ENCODE measurements at places on chromosomes 1 and 21.

DNA sequence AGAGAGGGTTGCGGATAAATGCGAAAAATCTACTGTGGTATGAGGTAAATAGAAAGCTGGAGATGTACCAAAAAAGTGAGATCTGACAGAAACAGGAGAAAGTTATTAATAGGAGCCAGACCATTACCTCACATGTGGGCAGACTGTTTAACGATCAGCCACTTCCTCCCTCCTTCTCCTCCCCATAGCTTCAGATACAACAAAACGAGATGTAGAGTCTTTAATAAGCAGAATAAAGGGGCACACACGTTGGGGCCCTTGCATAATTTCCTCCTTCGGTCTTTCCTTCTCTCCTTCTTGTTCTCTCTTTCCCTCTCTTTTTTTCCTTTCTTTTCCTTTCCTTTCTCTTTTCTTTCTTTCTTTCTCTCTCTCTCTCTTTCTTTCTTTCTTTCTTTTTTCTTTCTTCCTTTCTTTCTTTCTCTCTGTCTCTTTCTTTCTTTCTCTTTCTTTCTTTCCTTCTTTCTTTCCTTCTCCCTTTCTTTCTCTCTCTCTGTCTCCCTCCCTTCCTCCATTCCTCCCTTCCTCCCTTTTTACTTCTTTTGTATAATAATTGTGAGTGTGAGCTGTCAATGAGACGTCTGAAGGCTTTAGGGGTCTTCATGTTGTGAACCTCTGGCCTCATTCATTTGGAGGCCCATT is 242.1 kb downstream of the GRIK1 start:
- no peak for DNase-seq

DNA sequence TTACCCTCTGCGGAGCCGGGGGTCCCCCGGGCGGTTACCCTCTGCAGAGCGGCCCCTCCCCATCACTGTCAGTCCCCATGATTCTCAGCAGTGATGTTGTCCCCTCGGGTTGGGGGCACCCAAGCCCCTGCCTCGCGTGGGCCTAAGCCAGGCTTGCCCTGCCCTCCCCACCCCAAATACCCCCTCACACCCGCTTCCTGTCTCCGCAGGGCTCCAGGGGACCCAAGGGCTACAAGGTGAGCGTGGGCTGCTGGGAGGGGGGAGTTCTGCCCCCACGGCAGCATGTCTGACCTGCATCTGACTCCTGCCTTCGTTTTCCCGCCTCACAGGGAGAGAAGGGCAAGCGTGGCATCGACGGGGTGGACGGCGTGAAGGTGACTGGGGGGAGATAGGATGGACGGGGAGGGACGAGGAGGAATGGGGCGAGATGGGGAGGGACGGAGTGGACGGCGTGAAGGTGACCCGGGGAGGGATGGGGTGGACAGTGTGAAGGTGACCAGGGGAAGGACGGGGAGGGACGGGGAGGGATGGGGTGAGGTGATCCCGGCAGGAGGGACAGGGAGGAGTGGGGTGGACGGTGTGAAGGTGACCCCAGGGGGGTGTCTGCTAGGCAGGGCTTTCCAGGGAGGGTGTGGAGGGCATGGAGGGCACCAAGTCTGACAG is 8.6 kb downstream of the COL6A1 start:
- DNase-seq = no peak

DNA sequence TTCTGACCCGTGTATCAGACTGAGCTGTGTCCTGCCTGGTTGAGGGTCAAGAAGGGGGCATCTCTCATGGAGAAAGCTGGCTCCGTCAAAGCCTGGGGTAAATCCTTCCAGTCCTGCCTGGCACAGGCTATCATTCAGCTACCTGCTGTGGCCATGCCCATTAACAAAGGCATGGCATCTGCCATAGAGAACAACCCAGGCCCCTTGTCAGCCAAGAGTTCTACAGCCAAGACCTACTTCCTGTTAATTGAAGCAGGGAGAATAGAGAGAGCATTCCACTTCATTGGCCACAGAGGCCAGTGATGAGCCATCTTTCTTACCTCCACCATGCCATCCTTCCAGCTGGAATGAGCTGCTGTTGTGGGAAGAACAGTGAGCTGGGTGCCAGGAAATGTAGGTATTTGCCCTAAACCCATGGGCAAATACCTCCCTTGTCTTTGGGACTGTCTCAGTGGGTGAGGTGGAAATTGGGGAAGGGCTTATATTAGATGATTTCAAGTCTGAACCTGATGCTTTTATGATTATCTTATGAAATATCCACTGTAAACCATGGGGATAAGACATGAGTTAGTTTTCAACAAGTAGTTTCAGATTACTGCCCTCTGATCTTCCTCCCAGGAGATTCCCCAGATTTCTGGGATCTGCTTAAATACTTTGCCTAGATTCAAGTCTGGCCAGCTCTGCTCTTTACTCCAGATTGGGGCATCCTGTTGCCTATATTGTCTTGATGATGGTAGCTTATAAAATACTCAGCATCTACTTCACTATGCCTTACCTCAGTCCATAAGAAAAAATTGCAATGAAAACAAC is 11.2 kb upstream of the KCNQ4 start:
- DNase-seq = no peak

- no peak for DNase-seq
These were observed 41.2 kb downstream of the BACE2 start for GRCh38 chr21:41209016-41209619.

GRCh38 chr1:206001476-206001888 is 1.7 kb downstream of the RAB7B start:
- DNase-seq = peak; percentile 26

- DNase-seq = no peak
These were observed at the start of gene BNIPL for GRCh38 chr1:151036356-151036755. Gene BNIPL (plus strand): TSS chr1:151036586. CDS start chr1:151036726, 140 bp downstream.

DNA sequence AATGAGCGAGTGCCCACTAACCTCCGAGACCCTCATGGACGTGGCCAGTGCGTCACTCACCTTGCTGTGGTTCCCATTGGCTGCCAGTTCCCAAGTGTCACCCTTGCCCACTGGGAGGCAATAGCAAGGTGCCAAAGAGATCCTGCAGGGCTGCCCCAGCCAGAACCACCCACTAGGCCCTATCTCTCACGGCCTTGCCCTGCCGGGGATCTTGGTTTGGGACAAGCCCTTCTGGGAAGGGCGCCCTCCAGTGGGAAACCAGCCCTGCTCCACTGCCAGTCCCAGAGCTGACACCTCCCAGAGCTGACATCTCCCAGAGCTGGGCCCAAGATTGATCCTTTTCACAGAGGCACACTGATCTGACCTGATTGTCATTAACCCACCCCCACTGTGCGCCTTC is 2.1 kb upstream of the SELENON start:
- DNase-seq = no peak

DNA sequence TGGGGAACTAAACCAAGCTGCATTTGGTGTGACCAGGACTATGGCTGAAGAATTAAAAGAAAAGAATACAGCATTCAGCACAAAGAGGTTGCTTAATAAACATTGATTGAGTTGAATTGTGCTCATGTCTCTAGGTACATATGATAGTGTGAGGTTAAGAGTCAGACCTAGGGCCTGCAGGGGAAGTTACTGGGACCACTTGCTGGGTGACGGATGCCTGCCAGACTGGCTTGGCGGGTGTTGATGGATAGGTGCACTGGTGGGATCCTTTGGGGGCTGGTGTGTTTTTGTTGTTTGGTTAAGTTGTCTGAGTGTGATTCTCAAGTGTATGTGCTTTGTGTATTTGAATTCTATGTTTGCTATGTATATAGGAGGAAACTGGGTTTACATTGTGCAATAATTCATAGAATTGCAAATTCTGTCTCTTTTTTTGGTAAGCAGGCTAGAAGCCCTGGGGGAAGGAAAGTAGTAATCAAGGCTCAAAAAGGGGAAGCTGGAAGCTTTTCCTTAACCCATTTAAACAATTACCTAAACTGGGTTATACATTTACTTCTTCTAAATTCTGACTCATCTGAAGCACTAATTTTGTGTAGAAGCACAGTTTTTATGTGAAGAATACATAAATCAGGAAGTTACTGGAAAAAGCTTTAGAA is 1.8 kb downstream of the CD101 start:
- no peak for DNase-seq

DNA sequence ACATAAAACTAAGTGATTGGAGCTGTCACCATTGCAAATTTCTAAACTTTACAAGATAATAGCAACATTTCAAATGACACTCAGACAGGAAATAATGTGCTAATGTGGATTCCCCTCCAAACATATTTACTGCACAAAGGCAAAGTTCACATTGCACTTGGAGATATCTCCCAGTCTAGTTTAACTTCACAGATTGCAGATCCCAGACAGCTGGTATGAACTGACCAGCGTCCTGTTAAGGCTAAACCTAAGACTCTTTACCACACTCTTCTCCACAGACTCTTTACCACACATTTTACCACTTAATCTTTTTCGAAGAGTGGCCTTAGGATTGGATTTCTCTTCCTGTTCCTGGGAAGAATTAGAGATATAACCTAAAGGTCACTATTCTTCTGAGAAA is 40.6 kb upstream of the HSD3B1 start:
- DNase-seq = no peak

DNA sequence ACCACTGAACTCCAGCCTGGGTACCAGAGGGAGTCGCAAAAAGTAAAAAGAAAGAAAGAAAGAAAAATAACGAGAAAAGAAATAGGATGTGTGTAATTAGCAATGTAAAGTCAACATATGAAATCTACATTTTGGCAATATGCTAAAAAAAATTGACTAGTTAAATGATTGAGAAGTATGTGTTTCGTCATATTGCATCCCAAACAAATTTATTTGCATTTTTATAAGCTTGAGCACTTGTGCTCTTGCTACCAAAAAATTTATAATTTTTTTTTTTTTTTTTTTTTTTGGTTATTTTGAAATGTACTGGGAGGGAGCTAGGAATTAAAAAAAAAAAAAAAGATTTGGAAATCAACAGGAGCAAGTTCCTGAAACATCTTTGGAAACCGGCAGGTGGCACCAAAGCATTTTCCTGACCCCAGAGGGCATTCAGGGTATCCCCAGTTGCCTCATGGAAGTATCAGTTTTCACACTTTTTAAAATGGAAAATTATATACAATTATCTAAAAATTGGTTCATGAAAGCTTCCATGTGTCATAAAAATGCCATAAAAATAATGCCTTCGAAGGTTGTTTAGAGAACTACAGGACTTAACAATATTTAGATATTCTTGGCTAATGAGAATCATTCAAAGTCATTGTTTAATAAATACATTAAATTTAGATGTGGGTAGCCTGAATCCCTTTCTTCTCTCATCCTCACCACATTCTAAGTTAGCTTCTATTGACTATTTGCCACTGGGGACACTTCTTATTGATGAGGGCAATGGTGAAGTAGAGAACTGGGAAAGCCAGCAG is 4.8 kb upstream of the HEATR1 start:
- no peak for DNase-seq

- no peak for DNase-seq
These were observed 63.7 kb downstream of the SLX9 start for GRCh38 chr21:45003331-45004058.

DNA sequence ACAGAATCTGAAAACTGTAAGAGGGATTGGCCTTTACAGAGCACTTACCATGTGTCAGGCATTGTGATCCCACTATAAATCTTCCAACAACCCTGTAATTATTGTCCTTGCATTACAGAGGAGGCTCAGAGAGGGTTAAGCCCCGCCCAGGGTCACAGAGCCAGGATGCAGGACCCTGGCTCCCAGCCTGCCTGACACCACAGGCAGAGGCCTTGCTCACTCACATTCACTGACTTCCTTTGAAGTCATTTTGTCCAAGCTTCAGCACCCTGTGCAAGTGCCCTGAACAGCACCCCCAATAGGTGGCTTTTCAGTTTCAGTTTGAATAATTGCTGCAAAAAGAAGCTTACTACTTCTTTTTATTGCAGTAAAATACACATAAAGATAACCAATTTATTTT is 256.8 kb upstream of the NFIA start:
- DNase-seq = no peak

- no peak for DNase-seq
These were observed 13.2 kb downstream of the PDXK start for GRCh38 chr21:43731891-43732711.

DNA sequence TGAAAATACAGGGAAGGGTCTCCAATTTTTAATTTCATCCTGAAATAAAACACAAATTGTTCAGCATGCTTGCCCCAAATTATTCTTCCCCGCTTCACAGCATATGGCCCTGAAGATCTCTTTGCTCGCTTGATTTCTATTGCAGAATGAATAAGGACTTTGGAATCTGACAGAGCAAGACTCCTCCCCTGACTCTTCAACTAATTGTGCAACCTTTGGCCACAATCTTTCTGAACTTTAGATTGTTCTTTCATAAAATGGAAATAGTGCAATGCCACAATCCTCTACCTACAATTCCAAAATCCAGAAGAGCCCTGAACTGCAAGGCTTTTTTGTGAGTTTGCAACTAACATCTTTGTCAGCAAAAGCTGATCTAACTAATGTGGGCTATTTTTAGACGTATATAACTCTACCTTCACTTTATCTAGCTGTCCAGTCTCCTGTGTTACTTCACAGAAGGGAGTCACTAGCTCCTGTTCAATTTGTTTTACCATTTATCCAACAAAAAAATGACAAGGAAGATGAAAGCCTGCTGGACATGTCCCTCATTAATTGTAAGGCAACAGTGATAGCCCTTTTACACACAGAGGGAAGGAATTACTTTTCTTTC is 13.4 kb downstream of the RNASEL start:
- DNase-seq = no peak

GRCh38 chr1:157577420-157577819 is 20.5 kb downstream of the FCRL4 start:
- DNase-seq = no peak

GRCh38 chr1:214568328-214568727 is 16.9 kb upstream of the PTPN14 start:
- no peak for DNase-seq

DNA sequence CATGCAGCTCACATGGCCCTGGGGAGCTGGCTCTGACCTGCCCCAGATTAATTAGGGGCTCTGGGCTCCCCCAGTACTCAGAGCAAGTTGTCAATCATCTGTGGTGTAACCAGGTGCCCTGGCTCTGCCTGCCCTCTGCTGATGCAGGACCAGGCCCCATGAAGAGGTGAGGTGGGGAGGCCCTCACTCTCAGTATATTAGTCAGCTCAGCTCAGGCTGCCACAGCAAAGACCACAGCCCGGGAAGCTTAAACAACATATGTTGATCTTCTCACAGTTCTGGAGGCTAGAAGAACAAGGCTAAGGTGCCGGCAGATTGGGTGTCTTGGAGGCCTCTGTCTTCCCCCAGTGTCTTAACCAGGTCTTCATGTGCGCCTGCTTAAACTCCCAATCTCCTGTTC is 66.5 kb downstream of the FCRL5 start:
- DNase-seq = no peak

- no peak for DNase-seq
These were observed 167.3 kb downstream of the DISC1 start for GRCh38 chr1:231793893-231794292.

All from stimulated activated CD4-positive, alpha-beta T cell treated with anti-CD3 and anti-CD28 coated beads, Interleukin-2, amount 100 ng/mL, for 48 hours (primary cell).